ENCODE measurements at places on chromosomes 12 and 14.

GRCh38 chr12:89328151-89329030 lies 23.9 kb downstream of the DUSP6 start:
- no peak for DNase-seq

DNA sequence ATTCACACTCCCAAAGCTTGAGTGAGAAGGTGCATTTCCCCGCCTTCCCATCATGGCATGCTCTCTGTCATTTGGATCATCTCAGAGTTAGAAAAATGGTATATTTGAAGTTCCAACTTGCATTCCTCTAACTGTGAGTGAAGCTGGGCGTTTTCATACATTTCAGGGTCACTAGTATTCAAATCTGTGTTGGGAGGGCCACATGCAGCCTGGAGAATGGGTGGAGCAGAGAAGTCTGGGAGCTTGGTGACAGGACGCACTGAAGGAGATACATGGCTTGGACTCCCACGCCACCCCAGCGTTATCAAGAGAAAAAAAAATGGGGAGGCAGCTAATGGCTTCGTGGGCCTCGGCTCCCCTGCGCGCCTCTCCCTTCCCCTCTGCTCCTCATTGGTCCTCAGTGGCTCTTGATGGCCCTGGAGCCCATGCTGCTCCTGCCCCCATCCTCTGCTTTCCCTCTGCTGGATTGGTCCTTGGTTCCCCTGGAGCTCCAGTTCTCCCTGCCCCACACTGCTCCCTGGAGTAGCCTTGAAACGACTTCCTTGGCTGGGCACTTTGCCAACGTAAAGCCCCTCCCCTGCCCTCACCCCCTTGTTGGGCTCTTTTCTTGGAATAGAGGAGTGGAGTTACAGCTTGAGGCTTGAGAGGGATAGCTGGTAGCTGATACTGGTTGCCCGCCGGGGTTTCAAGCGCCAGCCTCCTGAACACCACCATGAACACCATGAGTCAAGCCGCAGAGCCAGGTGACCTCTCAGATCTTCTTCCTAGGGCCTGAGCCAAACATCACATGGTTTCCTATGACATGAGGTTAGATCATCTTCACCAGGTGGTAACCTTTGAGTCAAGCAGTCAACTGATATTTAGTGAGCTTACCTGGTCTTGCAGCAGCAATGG lies 139.6 kb downstream of the PRKCH start:
- DNase-seq: no peak

- DNase-seq: no peak
These were observed 22.5 kb downstream of the SH2B3 start for GRCh38 chr12:111428081-111428727.

GRCh38 chr14:95815226-95815690 lies 61.4 kb upstream of the TUNAR start:
- no peak for DNase-seq

- peak; percentile 88 for DNase-seq
These were observed 39.9 kb downstream of the PRPF40B start for GRCh38 chr12:49662998-49663843.

GRCh38 chr12:117590999-117591398 lies 229.6 kb upstream of the NOS1 start:
- no peak for DNase-seq

DNA sequence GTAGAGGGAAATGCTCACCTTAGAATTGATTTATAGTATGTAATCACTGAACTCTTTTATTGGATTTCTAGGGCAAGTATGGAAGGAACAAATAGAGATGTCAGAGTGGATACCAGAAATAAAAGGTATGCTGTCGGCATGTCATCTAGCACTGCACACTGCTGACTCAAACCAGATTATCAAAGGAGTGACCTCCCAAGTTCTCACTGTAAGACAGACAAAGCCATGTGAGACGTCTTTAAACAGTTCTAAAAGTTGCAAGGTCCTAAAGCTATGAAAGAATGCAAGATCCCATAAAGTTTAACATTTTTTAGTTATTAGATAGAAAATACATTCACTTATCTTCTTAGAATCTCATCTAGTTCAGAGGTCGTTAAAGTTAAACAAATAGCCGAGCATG lies 70.0 kb upstream of the CPM start:
- DNase-seq: no peak

GRCh38 chr12:107549651-107550480 lies 135.7 kb upstream of the PWP1 start:
- no peak for DNase-seq

DNA sequence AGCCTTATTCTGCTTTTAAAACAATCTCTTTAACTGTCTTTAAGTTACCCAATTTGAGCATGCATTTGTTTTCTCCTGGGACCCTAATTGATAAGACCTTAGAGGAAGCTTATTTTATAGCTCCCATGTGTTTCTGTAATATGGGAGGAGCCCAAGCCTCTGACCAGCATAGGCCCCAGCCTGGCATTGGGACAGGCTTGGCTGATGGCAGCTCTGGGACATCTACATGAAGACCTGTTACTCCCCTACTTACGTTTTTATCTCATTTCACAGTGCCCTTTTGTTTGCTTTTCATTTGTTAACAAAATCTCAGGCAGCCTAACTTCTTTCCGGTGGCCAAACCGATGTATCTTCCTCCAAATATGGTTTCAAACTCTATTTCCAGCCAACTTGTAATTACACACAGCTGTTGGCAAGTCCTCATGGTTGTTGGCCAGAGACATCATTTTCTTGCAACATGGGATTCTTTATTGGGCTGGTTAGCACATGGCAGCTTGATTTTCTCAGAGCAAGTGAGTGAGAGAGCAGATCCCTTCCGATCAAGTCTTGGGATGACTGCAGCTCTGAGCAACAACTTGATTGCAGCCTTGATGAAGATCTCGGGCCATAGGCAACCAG lies 1117.5 kb downstream of the AACS start:
- DNase-seq: no peak

DNA sequence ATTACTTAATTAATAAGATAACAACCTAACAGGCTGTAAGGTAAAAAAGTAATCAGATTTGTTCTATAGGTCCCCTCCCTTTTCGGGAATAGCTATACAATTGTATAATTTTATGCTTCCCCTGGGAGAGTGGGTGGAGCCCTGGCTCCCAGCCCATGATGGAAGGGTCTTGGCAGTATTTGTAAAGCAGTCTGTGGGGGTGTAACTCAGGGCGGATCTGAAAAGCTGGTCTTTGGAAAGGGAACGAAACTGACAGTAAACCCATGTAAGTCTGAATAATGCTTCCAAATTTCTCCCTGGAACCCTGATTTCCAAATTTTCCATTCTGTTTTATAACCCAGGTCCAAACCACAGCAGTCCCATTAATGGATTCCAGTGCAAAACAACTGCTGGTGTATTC lies 110.4 kb downstream of the DAD1 start:
- DNase-seq: no peak

DNA sequence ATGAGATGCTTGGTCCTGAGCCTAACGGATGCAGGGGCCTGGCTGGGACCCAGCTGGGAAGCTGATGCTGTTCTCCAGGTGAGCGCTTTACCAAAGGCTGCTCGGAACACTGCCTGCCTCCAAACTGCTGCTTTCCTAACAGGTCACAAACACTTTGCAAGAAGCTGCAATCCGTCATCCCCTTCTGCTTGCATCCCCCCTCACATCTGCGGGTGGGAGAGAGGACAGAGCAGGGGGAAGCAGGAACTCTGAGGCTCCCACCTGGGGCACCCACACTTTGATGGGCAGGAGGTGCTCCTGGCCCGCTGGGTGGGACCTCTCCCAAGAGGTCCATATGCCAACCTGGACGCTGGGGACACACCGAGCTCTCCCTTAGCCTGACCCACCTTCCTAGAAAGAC lies 24.9 kb upstream of the PPP2R5C start:
- DNase-seq: no peak

DNA sequence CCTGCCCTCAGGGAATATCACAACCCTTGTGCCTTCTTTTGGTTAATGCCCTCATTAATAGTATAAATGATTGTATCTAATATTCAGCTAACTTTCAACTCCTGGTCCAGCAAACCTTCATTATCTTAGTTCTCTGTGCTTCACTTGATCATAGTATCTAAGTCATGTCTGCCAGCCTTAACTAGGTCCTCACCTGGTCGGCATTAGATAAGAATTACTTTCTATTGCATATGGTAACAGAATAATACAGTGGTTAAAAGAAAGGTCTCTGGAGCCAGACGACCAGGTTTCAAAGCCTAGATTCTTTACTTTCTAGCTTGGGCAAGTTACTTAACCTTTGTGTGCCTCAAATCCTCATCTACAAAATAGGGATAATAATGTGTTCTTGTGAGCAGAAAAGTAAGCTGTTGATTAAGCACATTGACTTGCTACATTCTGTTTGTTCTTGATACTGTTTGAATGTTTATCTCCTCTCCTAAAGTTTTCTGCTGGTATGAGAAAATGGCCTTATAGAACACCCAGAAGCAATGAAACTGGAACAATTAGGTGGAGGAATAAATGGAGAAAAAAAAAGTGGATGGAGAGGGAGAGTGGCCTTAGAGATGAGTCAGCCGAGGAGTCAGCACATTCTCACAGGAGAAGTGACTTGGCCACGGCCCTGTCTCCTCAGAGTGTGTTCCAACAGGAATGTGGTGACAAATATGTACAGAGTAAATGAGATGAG lies 176.1 kb downstream of the SLC25A21 start:
- no peak for DNase-seq

GRCh38 chr14:95537298-95538089 lies 2.6 kb downstream of the GLRX5 start:
- DNase-seq: no peak

GRCh38 chr12:9973949-9974348 lies 2.7 kb downstream of the CLEC12A start:
- DNase-seq: no peak

DNA sequence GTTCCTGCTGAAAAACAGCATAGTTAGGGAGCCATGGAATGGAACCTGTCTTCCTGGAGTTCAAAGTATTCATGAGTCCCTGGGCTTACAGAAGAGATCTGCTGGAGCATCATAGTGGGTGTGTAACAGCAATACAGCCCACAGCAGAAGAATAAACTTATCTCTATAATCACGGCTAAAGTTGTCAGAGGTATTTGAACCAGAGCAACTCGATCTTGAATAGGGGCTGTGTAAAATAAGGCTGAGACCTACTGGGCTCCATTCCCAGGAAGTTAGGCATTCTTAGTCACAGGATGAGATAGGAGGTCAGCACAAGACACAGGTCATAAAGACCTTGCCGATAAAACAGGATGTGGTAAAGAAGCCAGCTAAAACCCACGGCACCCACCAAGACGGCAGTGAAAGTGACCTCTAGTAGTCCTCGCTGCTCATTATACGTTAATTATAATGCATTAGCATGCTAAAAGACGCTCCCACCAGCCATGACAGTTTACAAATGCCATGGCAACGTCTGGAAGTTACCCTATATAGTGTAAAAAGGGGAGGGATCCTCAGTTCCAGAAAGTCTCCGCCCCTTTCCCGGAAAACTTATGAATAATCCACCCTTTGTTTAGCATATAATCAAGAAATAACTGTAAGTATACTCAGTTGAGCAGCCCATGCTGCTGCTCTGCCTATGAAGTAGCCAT lies 223.4 kb downstream of the PCNX1 start:
- no peak for DNase-seq

GRCh38 chr12:4432878-4433744 lies 12.5 kb downstream of the FGF6 start:
- no peak for DNase-seq

- DNase-seq: no peak
These were observed 68.1 kb downstream of the ITPK1 start for GRCh38 chr14:93047661-93048060.

GRCh38 chr14:73754911-73755360 lies 40.8 kb upstream of the PNMA1 start:
- no peak for DNase-seq

- peak; percentile 4 for DNase-seq
These were observed 37.1 kb downstream of the LMO3 start for GRCh38 chr12:16568873-16569272.

- no peak for DNase-seq
These were observed 264.0 kb upstream of the GRIP1 start for GRCh38 chr12:66942741-66943465.

DNA sequence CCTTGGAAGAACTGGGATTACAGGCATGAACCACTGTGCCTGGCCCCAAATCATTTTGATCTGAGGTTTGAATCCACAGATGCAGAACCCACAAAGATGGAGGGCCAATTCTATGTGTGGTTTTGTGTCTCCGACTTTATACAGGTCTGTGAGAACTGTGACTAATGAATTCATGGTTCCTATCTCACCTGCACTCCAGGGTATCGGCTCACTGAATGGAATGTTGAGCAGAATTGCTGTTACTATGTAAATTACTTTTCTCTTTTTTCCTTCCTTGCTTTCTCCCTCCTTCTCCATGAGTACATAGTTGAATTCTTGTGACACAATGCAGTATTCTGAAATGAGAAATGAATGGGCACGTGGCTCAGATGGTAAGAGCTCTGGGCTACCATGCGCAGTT lies 21.1 kb upstream of the GALNT16 start:
- no peak for DNase-seq

GRCh38 chr12:106118-106591 lies 39.6 kb downstream of the IQSEC3 start:
- no peak for DNase-seq

GRCh38 chr14:77917491-77918201 lies 117.7 kb downstream of the ADCK1 start:
- DNase-seq: no peak

DNA sequence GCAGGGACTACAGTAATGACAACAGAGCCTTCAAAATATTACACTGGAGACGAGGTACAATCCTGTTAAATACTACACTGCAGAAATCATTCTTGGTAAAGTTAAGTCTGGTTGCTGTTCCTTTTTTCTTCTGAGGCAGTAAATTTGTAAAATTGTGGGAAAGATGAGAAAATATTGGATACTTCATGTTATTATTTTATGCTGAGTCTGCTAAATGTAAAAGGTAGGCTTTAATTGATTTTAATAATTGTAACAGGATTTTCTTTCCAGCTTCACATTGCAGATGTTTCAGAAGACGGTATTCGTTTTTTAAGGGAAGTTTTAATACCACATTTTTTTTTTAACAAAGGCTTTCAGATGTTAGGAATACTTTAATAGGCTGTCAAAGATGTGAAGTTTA lies 62.6 kb downstream of the WASHC4 start:
- no peak for DNase-seq

GRCh38 chr14:22180045-22180444 lies 409.0 kb downstream of the DAD1 start:
- no peak for DNase-seq

GRCh38 chr12:77089686-77090220 lies 24.4 kb upstream of the E2F7 start:
- DNase-seq: no peak

DNA sequence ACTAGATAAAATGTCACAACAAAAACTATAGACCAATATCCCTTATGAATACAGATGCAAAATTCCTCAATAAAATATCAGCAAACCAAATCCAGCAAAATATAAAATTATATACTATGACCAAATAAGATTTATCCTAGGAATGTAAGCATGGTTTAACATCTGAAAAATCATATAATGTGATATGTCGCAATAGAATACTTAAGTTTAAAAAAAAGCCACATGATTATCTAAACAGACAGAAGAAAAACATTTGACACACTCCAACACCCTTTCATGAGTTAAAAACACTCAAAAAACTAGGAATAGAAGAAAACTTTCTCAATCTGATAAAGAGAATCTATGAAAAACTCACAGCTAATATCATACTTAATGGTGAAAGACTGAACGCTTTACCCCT lies 20.3 kb downstream of the ANGEL1 start:
- no peak for DNase-seq

Data from activated CD4-positive, alpha-beta T cell treated with anti-CD3 and anti-CD28 coated beads, Interleukin-2, Interleukin-4, amounts not matched to agents 100 ng/mL and 50 ng/mL, durations not matched to agents 16 hours and 8 hours (primary cell).